Kidney epithelial cell (primary cell): ENCODE measurements at places on chromosomes 4 and X.

- no peak for DNase-seq
Measured at GRCh38 chr4:100008048-100008447, 58.0 kb upstream of the H2AZ1 start.

GRCh38 chr4:187175197-187175596 lies 451.5 kb upstream of the FAT1 start:
- no peak for DNase-seq

GRCh38 chrX:47091149-47091775 lies 13.0 kb downstream of the RGN start:
- DNase-seq, result no peak

GRCh38 chrX:13380211-13380610 lies 60.4 kb upstream of the ATXN3L start:
- DNase-seq, result no peak

- DNase-seq, result no peak
Measured at GRCh38 chrX:30830326-30830943, 58.6 kb downstream of the TAB3 start.
